ENCODE measurements at places on chromosomes 13 and 19.

DNA sequence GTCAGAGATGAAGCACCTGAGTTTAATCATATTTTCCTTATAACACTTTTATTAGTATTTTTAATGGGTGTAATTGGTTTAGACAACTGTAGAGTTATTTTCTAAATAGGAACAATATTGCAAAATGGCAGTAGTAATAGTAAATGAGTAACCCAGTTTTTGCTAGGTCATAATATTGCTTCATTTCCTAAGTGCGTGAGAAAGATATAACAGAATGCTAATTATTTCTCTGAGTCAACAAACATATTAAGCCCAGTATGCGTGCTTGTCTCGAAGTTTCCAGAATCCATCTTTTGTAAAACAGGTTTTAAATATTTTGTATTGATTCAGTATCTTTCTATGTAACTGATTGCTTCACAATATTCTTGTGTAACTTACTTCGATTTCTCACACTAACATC, 315.3 kb downstream of the MYO16 start:
- DNase-seq: no peak

GRCh38 chr13:113078902-113079780, 26.4 kb upstream of the F7 start:
- DNase-seq: no peak

GRCh38 chr19:7962644-7963268, 19.3 kb upstream of the TIMM44 start:
- no peak for DNase-seq

DNA sequence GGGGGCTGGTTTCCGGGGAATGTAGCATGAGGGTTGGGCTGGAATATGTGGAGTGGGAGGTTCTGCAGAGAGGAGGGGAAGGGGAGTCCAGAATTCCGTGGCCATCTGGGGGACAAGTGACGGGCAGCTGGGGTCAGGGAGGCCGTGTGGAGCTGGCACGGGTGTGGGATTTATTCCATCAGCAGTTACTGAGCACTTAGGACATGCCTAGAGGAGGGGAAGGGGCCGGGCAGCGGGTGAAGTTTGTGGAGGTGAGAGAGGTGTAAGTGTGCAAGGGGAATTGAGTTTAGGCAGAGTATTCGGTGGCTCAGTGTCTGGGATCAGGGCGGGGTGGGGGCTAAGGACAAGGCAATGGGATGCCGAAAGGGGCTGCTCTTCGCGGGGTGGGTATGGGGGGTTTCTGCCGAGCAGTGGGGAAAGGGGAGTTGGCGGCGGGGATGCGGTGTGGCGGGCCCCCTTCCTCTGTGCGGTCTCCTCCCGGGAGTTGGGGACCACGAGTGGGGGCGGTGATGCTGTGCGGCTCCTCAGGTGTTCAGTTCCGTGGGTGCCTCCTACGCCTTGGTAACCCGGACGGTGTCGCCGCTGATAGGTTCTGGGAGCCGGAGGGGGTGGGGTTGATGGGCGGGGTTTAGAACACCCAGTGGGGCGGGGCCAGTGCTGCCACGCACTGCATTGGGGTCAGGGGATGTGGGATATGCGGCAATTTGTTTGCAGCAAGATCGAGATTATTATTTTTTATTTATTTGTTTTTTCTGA, 5.4 kb downstream of the CCDC61 start:
- DNase-seq: no peak

DNA sequence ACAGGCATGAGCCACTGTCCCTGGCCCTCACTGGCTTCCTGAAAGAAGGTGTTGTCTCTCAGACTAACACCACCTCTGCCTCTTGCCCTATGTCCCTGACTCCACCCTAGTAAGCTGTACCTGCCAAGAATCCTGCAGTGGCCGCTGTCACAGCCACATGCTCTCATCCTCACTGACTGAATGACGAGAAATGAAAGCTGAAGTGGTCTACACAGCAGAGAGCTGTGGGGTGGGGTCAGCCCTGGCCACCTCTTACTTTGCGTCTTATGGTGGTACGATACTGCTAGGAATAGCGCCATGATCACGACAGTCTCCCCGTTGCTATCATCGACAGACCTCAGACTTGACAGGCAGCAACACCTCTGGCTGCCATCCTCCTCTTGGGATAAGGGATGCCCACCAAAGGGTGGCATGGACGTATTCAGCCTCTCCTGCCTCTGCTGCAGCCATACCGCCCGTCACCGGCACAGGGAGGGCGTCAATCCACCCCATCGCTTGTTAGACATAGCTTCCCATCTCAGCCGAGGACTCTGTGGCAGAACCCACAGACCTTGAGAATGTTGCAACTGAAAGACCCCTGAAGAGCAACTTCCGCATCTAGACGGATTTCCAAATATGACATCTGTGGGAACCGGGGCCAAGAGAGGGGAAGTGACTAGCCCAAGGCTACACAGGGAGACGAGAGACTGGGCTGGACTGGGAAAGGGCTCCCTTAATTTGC, 809 bp downstream of the MYO1F start:
- DNase-seq: no peak

DNA sequence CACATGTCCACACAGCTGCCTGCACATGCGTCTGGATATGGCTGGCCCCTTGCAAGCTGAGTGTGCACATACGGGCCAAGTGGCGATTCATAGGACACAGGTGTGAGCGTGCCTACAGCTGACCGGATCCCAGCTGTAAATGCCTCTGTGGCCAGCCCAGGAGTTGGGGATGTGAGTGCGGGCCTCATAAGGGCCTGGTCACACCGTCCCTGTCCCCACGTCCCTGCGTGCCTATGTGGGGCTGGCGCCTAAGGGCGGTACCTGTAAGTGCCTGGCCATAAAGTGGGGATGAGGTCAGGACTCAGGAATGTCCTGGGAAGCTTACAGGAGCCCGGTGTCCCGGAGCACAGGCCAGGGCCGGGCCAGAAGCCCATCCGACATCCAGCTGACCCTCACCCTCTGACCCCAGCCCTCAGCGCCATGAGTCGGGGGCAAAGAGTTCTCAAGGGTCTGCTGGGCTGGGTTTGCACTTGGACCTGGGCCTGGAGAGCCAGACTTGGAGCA, 1.3 kb upstream of the ARHGAP45 start:
- DNase-seq: no peak

DNA sequence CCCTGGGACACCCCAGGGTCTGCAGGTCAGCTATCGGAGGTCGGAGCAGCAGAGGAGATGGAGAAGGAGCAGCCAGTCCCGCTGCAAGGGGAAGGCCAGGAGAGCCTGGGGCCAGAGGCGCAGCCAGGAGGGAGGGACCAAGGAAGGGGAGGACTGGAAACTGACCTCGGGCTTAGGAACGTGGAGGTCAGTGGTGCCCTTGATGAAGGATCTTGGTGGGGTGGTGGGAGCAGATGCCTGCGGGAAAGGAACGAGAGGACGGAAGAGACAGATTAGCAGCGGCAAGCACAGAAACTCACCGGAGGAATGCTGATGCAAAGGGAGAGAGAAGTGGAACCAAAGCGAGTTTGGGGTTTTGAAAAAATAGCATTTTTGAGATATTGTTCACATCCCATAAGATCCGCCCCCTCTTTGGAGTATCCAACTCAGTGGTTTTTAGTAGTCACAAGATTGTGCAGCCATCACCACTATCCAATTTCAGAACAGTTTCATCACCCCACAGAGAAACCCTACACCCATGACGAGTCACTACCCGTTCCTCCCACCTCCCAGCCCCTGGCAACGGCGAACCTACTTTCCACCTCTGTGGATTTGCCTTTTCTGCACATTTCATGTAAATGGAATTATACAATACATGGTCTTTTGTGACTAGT, 22.1 kb downstream of the PLEKHF1 start:
- no peak for DNase-seq

DNA sequence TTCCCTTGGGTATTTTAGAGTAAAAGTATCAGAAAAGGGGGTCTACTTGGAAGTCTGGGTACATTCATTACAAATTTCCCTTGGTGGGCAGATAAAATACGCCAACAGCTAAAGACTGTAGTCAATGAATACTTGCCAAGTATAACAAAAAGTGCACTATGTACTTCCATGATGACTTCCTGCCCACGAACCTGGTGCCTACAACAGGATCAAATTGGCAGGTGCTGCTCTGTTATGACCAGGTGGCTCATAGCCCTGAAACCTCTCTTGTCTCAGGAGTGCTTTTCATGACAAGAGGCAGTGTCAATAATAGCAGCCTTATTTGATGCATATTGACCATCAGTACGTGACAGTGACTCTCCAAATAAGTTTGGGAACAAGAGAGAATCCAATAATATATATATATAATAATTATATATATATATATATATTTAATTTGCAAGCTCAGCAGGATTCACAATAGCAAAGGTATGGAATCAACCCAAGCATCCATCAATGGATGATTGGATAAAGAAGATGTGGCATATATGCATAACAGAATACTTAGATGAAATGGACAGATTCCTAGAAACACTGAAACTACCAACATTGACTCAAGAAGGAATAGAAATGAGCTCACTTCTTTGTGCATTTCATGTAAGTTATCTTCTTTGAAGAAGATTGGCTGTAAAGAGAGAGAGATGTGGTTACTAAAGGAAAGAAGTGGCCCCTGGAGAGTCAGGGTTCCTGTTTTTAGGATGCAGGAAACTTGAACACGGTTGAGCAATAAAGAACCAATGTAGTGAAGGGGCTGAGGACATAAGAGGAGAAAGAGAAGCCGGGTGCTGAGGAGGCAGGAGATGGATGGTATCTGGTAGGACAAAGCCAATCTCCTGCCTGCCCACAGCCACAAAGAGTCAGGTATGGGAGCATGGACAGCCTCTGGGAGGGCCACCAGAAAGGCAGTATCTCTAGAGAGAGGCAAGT, 52.0 kb upstream of the GTF2F2 start:
- DNase-seq: no peak

- DNase-seq: no peak
Measured at GRCh38 chr13:27973291-27973690, 4.2 kb upstream of the CDX2 start.

DNA sequence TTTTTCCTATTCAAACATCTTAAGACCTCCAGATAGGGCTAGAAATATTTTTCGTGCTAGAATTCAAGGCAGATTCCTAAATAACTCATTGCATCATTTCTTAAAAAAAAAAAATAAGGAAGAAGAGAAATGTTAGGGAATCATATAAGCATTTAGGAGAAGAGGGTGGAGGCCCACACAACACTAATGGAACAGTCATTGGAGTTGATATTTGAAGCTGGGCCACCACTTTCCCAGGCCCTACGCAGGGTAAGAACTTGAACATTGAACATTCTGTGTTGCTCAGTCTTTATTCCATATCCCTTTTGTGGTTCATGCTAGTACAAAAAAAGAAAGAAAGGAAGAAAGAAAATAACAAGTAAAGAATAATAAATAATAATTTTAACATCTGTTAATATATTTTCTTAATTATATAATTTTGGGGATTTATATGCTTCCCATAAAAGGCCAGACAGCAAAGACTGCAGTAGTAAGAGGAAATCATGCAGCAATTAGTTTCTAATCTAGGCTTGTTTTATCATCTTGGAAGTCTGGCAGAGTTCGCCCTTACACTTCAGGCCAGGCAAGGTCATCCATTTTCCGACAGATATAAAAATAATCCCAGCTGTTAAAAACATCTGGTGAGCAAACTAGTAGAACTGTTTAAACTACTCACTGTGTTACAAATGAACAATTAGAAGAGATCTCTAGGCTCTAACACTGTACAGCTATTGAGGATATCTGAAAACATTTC, 127.7 kb downstream of the FRY start:
- DNase-seq: no peak

DNA sequence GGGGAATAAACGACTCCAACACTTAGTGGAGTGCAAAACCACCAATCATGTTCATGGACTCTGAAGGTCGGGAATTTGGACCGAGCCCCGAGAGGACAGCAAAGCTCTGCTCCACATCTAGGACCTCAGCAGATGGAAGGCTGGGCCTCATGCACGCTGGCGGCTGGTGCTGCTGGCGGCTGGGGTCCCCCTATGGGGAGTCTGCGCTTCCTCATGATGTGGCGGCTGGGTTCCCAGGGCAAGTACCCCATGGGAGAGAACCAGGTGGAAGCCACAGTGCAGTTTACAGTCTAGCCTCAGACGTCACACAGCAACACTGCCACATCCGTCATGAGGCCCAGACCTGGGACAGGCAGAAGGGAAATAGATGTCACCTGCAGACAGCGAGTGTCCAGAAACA, 13.2 kb downstream of the PEPD start:
- DNase-seq: no peak

GRCh38 chr19:13861392-13861713, 15.6 kb upstream of the NANOS3 start:
- DNase-seq: no peak

GRCh38 chr19:8478598-8478997, 23.8 kb downstream of the PRAM1 start:
- no peak for DNase-seq

DNA sequence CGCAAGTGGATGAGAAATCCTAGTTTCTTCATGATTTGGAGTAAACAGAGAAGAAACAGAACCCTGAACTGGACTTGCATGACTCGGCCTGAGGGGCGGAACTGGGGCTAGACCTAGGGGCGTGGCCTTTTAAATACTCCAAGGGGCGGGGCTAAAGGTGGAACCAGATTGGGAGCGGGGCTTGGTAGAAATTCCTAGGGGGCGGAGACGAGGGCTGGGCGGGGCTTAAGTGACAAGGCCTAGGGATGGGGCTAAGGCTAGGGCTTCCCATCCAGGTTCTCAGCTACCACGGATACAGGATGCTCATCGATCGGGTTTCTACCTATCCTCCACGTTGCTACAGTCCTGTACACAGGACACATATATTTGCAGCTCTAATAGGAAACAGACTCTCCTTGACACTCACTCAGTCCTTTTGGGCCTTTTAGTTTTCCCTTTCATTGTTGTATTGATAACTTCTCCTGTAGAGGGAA, 372 bp upstream of the ZNF699 start:
- DNase-seq: no peak

- no peak for DNase-seq
Measured at GRCh38 chr19:5225486-5226345, 114.9 kb downstream of the PTPRS start.
